ENCODE measurements at places on chromosomes 7 and 10.

DNA sequence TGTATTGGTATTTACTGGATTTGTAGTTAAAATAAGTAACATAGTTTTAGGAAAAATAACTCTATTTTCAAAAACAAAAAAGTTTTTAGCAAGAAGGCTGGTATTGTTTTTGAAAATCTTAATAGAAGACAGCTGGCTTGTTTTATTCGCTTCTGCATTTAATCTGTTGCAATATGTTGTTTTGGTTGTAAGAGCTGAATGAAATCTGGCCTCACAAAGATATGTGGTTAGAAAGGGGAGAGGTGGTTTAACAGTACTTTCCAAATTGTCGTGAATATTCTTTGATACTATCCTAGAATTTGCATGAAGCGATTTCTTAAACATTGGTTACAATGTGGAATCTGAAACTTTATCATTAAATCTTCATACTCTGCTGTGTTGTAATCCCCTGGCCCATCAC, 355.9 kb upstream of the FZD8 start:
- no peak for DNase-seq

- DNase-seq = no peak
Measured at GRCh38 chr7:99386584-99387238, 12.2 kb downstream of the ARPC1B start.

DNA sequence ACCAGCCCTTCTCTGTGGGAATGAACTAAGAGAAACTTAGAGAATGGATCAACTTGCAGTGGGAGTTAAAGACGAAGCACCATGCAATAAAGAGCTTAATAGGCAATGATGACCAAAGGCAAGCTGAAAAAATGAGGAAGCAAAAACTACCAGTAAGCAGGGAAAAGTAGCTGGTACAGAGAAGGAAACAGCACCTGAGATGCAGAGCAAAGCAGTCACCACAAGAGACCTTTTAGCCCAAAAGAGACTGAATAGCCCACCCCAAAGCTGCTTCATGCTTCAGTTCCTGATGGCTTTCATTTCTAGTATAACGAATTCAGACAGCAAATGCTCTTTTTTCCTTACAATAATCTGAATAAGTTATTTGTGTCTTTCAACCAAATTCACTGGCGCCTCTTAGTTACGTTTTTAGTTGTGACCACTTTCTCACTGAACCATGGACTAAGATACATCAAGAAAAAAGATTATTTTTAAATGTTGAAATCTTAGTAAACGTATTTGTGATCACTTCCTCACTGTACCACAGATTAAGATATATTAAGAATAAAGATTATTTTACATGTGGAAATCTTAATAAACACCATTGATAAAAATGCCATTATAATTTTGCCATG, 76.0 kb downstream of the USP6NL start:
- DNase-seq = no peak

DNA sequence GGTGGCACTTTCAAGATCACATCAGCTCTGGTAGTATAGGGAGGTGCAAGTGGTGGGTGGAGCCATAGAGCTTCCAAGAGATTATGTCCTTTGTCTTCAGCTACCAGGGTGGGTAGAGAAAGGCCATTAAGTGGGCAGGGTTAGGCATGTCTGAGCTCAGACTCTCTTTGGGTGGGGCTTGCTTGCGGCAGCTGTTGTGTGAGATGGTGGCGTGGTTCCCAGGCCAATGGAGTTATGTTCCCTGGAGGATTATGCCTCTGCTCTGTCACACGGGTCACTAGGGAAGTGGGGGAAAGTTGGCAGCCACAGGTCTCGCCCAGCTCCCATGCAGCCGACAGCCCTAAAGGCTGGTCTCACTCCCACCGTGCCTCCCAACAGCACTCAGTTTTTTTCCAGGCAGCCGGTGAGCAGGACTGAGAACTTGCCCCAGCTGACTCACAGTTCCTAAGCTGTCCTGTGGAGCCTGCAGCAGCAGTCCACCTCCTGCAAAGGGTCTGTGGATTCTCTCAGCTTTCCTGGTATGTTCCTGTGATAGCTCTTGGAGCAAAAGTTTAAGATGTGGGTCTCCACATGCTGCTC, 459.0 kb downstream of the SH2D4B start:
- DNase-seq = no peak

DNA sequence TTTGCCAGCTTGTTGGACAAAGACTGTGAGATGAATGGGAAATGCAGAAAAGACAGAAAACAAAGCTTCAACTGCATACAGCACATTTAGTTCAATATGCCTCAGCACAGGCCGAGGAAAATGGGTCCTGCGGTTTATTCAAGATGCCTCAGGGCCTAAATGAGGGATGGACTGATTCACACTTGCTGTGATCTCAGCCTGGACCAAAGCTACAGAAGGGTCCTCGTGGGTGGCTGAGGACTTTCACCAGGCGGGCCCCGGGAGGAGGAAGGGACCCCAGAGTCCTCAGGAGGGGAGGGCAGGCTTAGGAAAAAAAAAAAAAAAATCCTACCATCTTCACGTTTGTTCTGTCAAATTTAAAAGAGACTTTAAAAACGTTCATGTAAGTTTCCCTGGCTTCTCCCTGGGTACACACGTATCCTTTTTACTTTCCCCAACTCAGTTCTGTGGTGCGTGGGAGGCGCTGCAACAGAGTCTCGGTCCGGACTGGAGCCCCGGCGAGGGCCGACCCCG, 624 bp upstream of the ZNF783 start:
- DNase-seq = no peak

GRCh38 chr7:158374586-158374985, 213.0 kb downstream of the PTPRN2 start:
- no peak for DNase-seq

GRCh38 chr10:76396134-76396533, 964.7 kb downstream of the LRMDA start:
- DNase-seq = no peak

GRCh38 chr7:135467207-135467711, 42.6 kb downstream of the CNOT4 start:
- no peak for DNase-seq

GRCh38 chr7:139522830-139523198, 671 bp upstream of the CLEC2L start:
- DNase-seq = no peak

GRCh38 chr10:43872644-43873043, 224.0 kb upstream of the ZNF32 start:
- DNase-seq = no peak

DNA sequence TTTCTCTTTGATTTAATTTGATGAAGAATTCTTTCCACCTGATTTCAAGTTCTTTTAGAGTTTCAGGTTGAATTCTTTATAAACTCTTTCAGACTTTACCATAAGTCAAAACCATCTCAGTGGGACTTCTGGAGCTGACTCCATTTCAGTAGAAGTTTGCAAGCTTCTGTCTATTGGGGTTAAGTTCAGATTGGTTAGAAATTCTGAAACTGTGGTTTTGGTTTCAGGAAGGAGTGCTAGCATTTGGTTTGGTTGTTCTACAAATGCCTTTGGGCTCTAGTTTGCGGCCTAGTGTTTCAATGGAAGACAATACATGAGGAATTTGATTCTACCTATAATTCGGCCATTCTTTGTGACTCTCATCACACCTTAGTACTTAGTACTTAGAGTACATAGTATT, 176.8 kb upstream of the RHOBTB1 start:
- DNase-seq = no peak

- no peak for DNase-seq
Measured at GRCh38 chr10:116470071-116470470, 42.4 kb downstream of the PNLIPRP3 start.

DNA sequence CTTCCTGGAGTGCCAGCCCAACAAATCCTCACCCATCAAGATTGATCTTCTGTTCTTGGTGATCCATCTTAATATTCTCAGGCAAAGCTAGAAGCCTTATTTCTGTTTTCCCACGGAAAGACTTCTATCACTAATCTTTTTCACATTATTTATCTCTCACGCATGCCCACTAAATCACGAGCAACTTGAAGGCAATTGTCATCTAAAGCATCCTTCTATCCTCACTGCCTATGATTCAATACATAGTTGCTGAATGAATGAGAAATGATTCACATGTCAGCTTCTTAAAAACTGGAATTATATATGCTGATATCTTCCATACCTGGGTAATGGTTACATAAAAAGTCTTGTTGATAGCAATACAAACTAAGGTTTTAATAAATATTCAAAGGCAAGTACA, 12.6 kb upstream of the COL1A2 start:
- DNase-seq = no peak

GRCh38 chr7:2729031-2729892, 41.3 kb downstream of the AMZ1 start:
- DNase-seq = no peak

- DNase-seq = no peak
Measured at GRCh38 chr7:77197141-77197540, 2.5 kb downstream of the FGL2 start.

- DNase-seq = no peak
Measured at GRCh38 chr7:106740806-106741205, 79.8 kb upstream of the CCDC71L start.

DNA sequence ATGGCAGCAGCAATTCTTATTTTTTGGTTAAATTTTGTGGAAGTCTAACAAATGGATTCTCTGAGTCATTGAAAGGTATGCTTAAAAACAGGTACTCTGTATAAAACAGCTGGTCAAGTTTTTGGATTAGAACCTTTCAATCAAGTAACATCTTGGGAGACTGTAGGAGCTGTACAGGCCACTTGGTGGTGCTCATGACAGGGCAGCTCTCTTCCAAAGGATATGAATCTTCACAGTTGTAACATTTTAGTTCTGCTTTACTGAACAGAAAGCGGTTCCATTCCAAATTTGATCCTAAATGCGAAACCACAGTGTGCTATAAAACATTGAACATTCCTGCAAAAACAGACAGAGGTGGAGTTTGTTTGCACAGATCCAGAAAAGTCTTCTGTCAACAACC, 44.5 kb upstream of the AGR3 start:
- no peak for DNase-seq

DNA sequence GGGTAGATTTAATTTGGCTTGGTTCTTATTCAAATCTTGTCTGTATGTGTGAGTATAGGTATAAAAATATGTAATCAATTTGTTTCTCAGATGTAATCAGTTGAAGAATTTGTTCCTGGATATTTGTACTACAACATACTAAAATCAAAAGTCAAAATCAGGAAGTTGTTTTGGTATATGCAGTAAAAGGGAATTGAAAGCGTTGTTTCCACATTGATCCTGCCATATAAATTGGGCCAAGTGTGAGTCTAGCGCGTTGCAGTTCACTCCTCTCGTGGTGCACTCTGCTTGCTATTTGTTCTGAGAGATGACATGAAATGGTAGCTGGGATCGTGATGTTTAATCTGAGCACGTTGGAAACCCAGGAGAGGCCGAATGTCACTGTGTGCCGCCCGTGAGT, 55.9 kb downstream of the SHH start:
- DNase-seq = no peak

DNA sequence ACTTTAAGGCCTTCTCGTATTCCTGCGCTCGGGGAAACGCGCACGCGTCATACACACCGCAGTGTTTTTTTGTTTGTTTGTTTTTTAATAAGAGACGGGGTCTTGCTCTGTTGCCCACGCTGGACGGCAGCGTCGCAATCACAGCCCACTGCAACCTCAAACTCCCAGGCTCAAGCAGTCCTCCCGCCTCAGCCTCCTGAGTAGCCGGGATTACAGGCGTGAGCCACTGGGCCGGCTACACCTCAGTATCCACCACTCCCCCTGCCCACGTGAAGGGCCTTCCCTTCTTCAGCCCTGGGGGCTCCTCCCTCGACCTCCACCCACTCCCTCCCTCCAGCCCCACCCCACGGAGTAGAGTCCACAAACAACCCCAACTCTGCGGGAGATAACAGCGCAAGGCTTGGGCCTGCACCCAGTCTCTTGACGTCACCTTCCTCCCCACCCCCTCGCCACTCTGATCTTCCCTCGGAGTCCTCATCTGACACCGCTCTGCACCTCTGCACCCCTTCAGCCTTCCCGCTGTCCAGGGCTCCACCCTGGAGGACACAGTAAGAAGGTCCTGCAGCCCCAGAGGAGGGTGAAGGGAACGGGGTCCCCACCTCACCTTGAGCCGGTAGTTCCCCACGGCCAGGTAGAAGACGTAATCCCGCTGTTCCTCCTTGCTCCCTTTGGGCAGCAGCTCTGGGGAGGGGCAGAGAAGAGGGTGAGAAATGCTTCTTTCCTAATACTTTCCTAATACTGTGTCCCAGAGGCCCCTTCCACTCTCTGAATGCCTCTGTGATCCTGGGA, 2.8 kb upstream of the CLDN15 start:
- no peak for DNase-seq

GRCh38 chr7:142566271-142566670, 183.0 kb upstream of the PRSS1 start:
- no peak for DNase-seq

DNA sequence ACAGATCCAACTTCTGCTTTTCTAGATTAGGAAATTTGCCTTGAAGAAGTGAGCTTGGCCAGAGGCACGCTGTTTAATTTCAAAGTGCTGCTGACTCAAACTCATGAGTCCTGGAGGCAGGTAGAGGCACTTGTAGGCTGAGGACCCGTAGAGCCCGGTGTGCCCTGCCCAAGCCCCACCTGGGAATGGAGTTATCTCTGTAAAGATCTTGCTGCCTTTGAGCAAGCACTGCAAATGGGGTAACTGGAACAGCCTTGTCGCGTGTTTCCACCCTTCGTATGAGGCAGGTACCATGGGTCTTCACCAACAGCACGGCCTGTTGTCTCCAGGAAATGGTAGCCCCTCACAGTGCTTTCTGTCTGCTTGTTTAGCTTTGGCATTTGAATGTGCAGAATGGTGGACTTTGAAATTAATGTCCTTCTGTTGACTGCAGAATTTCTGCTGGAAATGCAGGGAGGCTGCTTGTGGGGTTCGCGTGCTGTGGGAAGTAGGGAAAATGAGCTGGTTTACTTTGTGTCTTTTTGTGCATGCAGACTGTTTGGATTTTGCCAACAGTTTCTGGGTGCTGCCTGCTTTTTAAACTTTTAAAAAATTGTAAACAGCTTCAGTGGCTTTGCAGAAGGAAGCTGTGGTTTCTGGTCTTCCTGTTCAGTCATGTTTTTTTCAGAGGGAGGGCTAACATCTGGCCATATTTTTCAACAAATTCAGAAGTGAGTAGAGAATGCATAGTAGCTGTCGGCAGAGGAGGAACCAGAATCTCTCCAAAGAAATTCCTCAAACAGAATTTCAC, 27.2 kb downstream of the CCM2 start:
- DNase-seq = peak; percentile 14

- DNase-seq = no peak
Measured at GRCh38 chr7:159197066-159197975, 52.7 kb upstream of the VIPR2 start.

DNA sequence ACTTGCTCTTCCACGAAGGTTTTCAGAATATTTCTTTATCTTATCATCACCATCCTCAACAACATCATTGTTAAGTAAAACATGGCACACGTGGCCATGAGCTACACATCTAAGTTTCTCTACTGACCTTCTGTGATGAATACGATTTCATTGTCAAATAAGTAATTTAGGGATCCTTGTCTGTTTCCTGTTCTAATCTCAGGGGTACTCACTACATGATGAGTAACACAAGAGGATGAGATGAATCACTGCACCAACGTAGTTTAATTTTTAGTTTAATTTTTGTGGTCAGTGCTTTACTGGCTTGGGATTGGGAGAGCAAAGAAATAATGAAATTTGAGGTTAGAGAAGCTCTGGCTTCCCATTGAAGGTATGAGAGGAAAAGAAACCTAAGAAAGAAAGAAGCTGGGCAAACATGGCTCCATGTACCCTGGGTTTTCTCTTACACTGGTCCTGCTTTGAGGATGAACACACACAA, 461.9 kb upstream of the KLF6 start:
- no peak for DNase-seq

GRCh38 chr7:143936087-143937009, 1.3 kb downstream of the OR2F2 start:
- DNase-seq = no peak
